ENCODE measurements at places on chromosomes 4 and X. TPM values are rescaled to one million over a fixed set of nuclear protein-coding genes. Genes with fewer than 3 reads are reported as not detected.
A peak's percentile ranks its signal among the peaks of the same experiment; 100 is the strongest.

DNA sequence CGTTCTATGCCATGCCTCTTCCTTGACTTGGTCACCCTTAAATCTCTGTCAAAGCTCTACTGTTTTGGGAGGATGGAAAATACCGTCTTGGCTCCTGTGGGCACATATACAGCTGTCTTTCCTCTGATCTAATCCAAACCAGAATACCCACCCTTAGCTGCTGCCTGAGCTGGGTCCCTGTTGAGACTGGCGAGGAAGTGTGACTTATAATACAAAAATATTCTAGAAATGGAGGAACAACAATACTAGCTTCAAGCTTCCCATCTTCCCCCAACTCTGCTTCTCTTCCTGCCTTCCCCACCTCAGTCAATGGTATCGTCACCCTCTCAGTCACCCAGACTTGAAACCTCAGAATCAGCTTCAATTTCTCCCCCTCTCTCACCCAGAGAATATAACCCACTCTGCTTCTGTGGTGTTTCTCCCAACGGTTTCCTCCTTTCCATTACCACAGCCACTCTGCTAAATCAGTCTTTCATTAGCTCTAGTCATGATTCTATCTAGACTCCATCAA lies 599 bp upstream of the IL2RG start:
- H3K36me3 ChIP-seq: no peaks in the 10 kb centered on the region
- H3K27me3 ChIP-seq: no peaks in the 10 kb centered on the region
- no peak overlapping the region for H3K4me3 ChIP-seq

- no peak overlapping the region for H3K27ac ChIP-seq
- H3K27me3 ChIP-seq: no peaks in the 10 kb centered on the region
- no peak overlapping the region for H3K4me3 ChIP-seq
- H3K4me1 ChIP-seq: no peaks in the 10 kb centered on the region
- no peaks in the 10 kb centered on the region for H3K36me3 ChIP-seq
Observed at GRCh38 chr4:156137679-156138473, 184.2 kb upstream of the CTSO start.

GRCh38 chrX:38335382-38335781 lies 8.1 kb upstream of the RPGR start:
- no peaks in the 10 kb centered on the region for H3K4me1 ChIP-seq
- no peak overlapping the region for H3K4me3 ChIP-seq
- no peak for DNase-seq

CACNA1F gene
- 0.26 TPM for polyA plus RNA-seq

FRG2 gene
- polyA plus RNA-seq: not detected

NMU gene
- polyA plus RNA-seq: 5.2 TPM

FAM9B gene
- polyA plus RNA-seq: not detected

DNA sequence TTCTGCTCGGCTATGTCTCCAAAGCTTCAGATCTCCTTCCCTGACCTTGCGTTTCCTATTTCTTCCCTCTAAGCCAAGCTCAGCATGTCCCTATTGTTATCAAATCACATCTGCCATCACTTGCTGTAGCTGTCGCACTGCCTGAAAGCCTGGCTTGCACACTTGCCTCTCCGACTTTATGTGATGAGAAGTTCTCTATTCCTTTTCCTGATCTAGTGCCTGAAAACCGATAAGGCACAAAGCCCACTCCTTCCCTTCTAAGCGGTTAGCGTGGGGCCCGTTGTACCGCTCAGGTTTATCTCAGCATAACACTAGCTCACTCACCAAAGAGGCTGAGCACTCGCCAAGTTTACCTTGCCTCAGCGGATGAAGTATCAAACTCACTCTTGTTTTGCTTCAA lies 816 bp downstream of the NMU start:
- H3K27me3 ChIP-seq: peaks cover 61% of the 10 kb centered on the region
- H3K4me3 ChIP-seq: no peak overlapping the region
- H3K36me3 ChIP-seq: no peaks in the 10 kb centered on the region
- H3K4me1 ChIP-seq: peaks cover 18% of the 10 kb centered on the region
- no peak for DNase-seq

- peaks cover 8% of the 10 kb centered on the region for H3K4me1 ChIP-seq
- no peaks in the 10 kb centered on the region for H3K36me3 ChIP-seq
- H3K27ac ChIP-seq: no peak within 1 kb of the TSS
- DNase-seq: peak; percentile 85
Observed at GRCh38 chr4:153759407-153760316, at the start of gene RNF175. RNF175 (minus strand) TSS chr4:153760024; CDS start chr4:153759862, 162 bp downstream.

- no peak for DNase-seq
- H3K36me3 ChIP-seq: no peaks in the 10 kb centered on the region
- H3K4me1 ChIP-seq: no peaks in the 10 kb centered on the region
- no peak overlapping the region for H3K27ac ChIP-seq
- no peaks in the 10 kb centered on the region for H3K27me3 ChIP-seq
Observed at GRCh38 chr4:37503261-37503660, 182.9 kb downstream of the RELL1 start.

GRCh38 chr4:137312257-137312656 lies 220.0 kb downstream of the PCDH18 start:
- H3K27me3 ChIP-seq: no peaks in the 10 kb centered on the region
- no peak overlapping the region for H3K4me3 ChIP-seq
- no peak overlapping the region for H3K27ac ChIP-seq
- H3K36me3 ChIP-seq: no peaks in the 10 kb centered on the region
- H3K4me1 ChIP-seq: no peaks in the 10 kb centered on the region

DNA sequence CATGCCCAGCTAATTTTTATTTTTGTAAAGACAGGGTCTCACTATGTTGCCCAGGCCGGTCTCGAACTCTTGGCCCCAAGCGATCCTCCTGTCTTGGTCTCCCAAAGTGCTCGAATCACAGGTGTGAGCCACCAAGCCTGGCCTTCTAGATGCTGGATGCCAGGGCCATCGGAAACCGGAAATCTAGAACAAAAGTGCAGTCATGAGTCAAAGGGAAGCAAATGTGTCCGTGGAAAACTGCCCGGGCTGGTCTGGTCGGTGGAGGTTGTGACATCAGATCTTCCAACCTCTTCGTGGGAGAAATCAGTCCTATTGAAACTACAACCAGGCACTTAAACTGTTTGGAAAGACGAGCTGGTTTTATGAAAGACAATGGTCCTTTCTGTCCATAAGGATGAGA lies 92.3 kb upstream of the SHOX start:
- H3K27ac ChIP-seq: no peak overlapping the region
- H3K27me3 ChIP-seq: no peaks in the 10 kb centered on the region
- no peaks in the 10 kb centered on the region for H3K4me1 ChIP-seq
- DNase-seq: no peak
- no peaks in the 10 kb centered on the region for H3K36me3 ChIP-seq
- no peak overlapping the region for H3K4me3 ChIP-seq

DNA sequence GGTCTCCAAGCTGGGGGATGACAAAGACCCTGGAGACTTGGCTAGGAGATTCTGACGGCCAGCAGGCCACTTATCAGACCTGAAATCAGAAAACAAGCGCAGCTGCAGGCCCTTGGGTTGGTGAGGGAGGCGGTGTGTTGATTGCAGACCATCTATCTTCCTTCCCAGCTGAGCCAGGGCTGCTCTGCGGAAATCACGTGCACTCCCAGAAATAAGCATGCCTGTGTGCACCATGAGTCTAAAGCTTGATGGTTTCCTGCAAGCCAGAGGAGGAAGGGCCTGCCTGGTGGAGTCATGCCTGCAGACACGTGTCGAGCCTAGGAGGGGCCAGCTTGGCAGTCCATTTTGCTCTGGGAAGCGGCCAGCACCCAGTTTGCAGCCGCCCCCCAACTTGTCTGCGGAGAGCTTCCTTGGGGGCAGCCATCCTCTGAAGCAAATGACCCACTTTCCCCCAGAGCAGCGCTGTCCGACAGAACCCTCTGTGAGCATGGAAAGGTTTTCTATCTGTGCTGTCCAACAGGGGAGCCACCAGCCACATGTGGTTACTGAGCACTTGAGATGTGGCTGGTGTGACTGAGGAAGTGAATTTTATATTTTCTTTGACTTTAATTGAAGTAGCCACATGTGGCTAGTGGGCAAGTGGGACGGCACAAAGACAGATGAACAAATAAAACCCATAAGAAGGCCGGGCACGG lies 175.7 kb upstream of the BCOR start:
- DNase-seq: peak; percentile 55
- H3K36me3 ChIP-seq: no peaks in the 10 kb centered on the region
- no peaks in the 10 kb centered on the region for H3K27me3 ChIP-seq
- H3K4me3 ChIP-seq: no peak overlapping the region
- H3K4me1 ChIP-seq: no peaks in the 10 kb centered on the region

- peaks cover 16% of the 10 kb centered on the region for H3K4me1 ChIP-seq
- H3K27ac ChIP-seq: no peak overlapping the region
Observed at GRCh38 chr4:128832243-128832625, 22.7 kb downstream of the JADE1 start.

GRCh38 chrX:12080265-12080664 lies 58.0 kb upstream of the FRMPD4 start:
- H3K27me3 ChIP-seq: peaks cover 3% of the 10 kb centered on the region
- no peaks in the 10 kb centered on the region for H3K36me3 ChIP-seq
- no peaks in the 10 kb centered on the region for H3K4me1 ChIP-seq
- no peak for DNase-seq
- no peak overlapping the region for H3K27ac ChIP-seq

DNA sequence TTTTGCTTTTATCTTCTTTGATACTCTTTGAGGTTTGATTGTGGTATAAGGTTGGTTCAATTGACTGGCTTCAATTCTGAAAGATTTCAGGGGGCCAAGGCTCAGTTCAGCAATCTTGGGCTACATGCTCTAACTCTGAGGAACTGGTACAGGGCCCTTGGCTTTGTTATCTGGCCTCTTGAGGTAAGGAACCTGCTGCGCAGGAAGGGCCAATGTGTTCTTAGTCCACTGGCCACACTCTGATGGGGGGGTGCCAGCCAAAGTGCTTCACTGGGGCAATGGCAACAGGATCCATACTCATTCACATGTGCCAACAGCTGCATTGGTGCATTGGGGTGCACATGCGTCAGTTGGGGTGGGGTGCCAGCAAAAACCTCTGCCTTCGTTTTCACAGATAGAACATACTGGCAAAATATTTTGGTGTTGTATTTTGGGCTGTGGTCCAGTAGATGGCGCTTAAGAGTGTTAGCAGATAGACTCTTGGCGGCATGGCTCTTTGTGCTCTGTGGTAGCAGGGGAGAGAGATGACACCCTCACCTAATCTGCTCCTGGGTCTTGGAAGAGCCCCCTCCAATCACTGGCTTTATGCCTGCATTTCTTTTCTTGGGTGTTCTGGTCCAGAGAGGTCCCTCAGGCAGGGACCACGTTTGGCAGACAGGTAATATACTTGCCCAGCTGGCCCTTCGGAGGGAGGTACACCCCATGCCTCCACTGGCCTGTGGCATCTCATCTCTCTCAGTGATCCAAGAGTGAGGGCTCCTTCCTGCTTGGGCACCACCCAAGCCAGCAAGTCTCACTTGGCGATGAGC lies 42.9 kb downstream of the NDST3 start:
- H3K4me3 ChIP-seq: no peak overlapping the region
- no peak overlapping the region for H3K27ac ChIP-seq
- no peaks in the 10 kb centered on the region for H3K4me1 ChIP-seq
- peak; percentile 24 for DNase-seq
- no peaks in the 10 kb centered on the region for H3K27me3 ChIP-seq
- no peaks in the 10 kb centered on the region for H3K36me3 ChIP-seq

- peak overlapping the region; percentile 78 for H3K27ac ChIP-seq
- no peak overlapping the region for H3K4me3 ChIP-seq
- no peaks in the 10 kb centered on the region for H3K27me3 ChIP-seq
- no peaks in the 10 kb centered on the region for H3K36me3 ChIP-seq
- H3K4me1 ChIP-seq: no peaks in the 10 kb centered on the region
Observed at GRCh38 chrX:131987252-131987651, 35.9 kb upstream of the STK26 start.

DNA sequence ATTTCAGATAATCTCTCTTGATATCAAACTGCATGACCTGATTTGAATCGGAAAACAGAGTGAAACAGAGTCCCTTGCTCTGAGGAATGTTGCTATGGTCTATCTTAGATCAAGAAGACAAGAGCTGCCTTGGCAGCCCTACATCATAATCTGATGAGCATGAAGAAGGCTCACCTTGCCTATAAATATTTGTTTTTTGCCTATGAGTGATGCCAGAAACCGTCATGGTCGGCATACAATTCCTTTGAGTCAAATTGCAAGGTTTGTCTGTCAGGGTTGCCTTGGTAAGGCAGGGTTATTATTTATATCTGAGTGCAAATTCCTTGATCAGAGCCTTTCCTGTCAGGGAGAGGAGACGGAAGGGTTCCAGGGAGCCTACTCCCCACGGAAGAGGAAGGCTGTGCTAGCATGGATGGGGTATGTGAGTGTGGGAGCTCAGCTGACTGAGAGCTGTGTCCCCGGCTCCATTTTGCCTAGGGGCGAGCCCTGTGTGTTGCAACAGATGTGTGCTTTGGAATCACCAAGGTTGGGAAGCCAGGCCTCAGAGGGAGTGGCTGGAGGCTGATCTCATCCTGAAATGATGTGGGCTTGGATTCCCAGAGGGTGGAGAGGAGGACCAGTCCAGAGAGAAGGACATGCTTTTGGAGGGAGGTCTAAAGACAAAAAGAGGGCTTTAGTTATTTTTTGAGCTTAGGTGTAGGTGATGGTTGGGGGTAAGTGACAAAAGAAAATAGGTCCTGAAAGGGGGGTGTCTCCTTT lies 43.6 kb downstream of the RTL9 start:
- no peak overlapping the region for H3K4me3 ChIP-seq
- H3K27ac ChIP-seq: no peak overlapping the region
- H3K27me3 ChIP-seq: peaks cover 7% of the 10 kb centered on the region
- H3K36me3 ChIP-seq: no peaks in the 10 kb centered on the region
- DNase-seq: no peak

GRCh38 chr4:83340692-83341343 lies 6.2 kb upstream of the HPSE start:
- no peak overlapping the region for H3K4me3 ChIP-seq
- H3K36me3 ChIP-seq: no peaks in the 10 kb centered on the region
- no peaks in the 10 kb centered on the region for H3K27me3 ChIP-seq
- H3K4me1 ChIP-seq: peaks cover 2% of the 10 kb centered on the region

PABPC1L2B gene
- polyA plus RNA-seq: not detected

DNA sequence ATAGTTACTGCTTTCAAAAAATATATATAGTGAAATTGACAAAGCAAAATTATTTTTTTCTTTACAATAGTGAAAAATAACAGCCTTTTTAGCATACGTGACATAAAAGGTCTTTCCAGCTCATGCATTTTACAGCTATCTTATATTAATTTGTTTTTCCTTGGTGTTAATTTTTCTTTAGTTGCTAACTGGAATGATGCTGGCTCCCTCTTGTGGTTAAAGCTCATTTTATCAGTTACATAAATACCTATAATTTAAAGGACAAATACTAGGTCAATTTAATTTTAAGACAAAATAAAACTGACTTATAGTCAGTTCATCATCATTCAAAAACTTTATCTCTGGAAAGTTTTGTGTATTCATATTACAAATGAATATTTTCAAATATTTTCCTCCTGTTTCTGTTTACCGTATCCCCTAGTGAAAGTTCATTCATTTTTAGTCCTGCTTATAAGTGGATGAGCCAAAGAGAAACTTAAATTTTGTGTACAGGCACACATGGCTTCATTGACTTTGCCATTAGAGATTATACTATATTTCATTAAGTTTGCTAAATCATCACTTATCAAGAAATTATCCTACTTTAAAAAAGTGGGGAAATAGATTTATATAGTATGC lies 9.9 kb upstream of the ANAPC4 start:
- no peaks in the 10 kb centered on the region for H3K27me3 ChIP-seq
- H3K4me3 ChIP-seq: no peak overlapping the region
- H3K27ac ChIP-seq: no peak overlapping the region

All from left lung (tissue), 14 donors.